ENCODE measurements at places on chromosomes 2 and 18.
A peak's percentile ranks its signal among the peaks of the same experiment; 100 is the strongest.

- DNase-seq: no peak
Observed at GRCh38 chr2:71417300-71418202, 35.8 kb upstream of the DYSF start.

DNA sequence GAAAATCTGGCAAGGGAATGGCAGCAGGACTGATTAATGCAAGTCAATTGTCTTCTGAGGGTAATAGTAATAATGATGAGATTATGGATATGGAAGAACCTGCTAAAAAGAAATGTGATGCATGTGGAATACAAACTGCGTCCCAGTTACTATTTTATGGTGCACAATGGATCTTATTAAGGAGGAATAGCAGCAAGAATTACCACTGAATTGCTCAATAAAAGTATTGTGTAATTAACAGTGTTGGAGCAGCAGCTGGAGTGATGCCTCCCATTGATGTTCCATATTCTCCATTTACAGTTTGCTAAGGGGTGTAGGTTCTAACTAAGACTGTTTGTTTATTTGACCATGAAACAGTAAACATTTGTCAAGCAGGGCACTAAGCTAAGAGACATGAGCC, 167.9 kb downstream of the HRH4 start:
- DNase-seq: no peak

DNA sequence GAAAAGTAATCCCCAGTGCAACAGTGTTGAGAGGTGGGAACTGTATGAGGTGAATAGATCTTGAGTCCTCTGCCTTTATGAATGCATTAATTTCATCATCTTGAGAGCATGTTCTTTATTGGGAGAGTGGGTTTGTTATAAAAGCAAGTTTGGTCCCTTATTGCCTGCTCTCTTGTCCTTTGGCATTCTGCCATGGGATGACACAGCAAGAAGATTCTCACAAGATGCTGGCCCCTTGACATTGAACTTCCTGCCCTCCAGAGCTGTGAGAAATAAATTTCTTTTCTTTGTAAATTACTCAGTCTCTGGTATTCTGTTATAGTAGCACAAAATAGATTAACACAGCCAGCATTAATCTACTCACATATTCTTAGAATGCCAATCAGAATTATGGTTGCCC, 108.6 kb downstream of the EHBP1 start:
- DNase-seq: peak; percentile 17

DNA sequence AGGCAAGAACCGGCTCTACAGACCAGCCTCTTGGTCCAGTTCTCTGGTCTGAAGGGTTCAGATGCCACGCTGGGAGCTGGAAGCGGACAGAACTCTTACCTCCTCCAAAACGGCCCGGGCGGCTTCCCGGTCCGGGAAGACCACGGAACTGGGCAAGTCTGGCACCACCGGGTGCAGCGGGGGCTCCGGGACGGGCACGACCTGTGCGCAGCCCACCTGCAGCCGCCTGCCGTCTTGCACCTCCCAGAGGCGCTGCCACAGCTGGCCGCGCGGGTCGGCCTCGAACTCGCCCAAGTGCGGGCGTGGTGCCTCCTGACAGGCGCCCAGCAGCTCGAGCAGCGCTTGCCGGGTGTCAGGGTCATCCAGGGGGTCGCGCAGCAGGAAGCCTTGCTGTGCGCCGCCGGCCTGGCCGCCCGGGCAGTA, 773 bp downstream of the CMPK2 start:
- no peak for DNase-seq

DNA sequence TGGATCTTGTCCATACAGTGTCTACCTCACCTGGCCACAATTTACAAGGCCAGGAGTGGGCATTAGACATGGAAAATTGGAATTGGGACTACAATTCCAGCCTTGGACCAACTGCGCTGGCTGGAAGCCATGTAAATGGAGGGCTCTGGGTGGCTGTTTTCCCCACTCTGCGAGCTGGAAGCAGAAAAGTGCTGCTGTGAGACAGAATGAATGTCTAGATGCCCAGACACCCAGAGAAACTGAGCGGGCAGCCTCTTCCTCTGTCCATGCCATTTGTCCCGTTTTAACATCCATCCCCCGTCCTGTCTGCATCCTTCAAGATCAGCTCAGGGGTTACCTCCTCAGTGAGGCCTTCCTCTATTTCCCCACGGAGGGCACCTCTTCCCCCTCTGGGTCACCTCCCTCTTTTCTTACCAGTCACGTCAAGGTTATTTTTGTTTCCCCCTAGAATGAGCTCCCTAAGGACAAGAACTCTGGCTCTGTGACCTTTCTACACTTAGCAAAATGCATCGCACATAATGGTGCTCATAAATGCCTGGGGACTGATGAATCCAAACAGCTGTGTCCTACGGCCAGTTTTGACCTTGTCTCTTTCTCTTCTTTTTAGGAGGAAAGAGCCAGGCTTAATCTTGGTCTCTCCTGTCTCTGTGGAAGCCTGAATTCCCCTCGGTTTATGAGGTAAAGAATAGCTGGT, 41.2 kb downstream of the MCFD2 start:
- DNase-seq: no peak

- no peak for DNase-seq
Observed at GRCh38 chr2:163701399-163702195, 34.2 kb downstream of the FIGN start.

GRCh38 chr2:230905448-230906421, 19.3 kb downstream of the GPR55 start:
- DNase-seq: no peak

- DNase-seq: no peak
Observed at GRCh38 chr18:8029061-8029460, 461.9 kb downstream of the PTPRM start.

DNA sequence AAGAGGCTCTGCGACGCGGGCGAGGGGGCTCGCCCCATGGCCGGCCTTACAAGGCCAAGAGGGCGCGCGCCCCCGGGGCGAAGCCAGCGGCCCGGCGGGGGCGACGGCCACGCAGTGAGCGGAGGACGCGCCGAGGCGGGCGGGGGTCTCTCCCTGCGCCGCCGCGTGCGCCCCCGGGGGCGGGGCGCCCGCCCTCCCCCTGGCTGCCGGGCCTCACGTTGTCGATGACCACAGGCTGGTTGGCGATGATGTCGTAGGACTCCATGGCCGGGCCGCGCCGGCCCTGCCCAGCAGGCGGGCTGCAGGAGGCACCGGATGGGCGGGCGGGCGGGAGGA, 250 bp downstream of the ACTR1B start:
- no peak for DNase-seq

- no peak for DNase-seq
Observed at GRCh38 chr2:36567711-36568408, 30.1 kb downstream of the FEZ2 start.

GRCh38 chr18:4193086-4193485, 262.0 kb downstream of the DLGAP1 start:
- DNase-seq: no peak

DNA sequence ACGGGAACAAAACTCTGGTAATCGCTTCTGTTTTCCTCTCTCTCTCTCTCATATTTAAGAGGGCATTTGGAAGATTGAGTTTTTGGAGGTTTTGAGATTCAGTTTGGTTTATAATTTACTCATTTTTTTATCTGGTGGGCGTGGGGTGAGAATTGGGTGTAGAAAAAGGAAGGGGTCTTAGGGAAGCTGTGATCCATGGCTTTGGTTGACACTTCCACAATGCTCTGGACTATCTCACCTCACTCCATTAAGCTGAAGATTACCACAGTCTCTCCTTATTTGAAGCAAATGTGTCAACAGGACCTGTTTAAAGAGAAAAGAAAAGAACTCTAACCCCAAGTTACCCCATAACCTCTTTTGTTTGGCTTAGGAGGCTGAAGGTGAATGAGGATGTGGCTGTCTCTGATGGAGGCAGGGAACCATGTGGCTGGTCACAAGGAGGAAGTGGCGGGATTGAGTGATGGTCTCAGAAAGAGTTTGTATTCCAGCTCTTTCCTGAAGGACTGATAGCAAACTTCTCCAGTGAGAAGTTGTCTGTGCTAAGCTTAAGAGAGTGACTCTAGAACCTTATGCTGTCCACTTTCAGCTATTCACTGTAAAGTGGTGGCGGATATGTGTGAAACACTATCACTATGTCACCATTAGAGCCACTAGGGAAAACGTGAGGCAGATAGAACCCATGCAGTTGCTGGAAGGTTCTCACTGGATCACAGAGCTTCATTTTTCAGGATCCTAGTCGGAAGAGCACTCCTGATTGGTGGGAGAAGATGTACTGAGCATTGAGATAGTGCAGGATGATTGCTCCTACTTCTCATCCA, 934 bp downstream of the ZNF804A start:
- DNase-seq: peak; percentile 81

- no peak for DNase-seq
Observed at GRCh38 chr18:58232668-58233067, 188.6 kb downstream of the NEDD4L start.

GRCh38 chr2:181275643-181276070, 181.5 kb upstream of the ITGA4 start:
- DNase-seq: no peak

GRCh38 chr18:22980394-22980793, 47.3 kb downstream of the RBBP8 start:
- DNase-seq: no peak

DNA sequence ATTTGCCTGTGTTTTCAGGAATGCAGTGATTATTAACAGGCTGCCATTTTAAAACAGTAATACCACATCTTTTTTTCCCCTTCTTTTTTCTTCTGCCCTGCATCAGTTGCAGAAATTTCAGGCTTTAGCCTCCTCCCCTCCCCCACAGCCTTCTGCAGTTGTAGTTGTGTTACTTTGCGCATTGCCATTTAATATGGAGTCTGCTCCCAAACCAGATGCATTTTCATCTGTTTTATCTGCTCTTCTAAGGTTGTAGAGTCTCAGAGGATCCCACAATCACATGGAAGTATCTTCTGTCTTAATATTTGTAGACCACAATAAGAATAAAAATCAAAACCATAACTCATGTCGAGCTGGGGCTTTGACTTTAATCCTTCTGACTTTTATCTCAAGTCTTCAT, 3.8 kb downstream of the ASXL3 start:
- DNase-seq: no peak

DNA sequence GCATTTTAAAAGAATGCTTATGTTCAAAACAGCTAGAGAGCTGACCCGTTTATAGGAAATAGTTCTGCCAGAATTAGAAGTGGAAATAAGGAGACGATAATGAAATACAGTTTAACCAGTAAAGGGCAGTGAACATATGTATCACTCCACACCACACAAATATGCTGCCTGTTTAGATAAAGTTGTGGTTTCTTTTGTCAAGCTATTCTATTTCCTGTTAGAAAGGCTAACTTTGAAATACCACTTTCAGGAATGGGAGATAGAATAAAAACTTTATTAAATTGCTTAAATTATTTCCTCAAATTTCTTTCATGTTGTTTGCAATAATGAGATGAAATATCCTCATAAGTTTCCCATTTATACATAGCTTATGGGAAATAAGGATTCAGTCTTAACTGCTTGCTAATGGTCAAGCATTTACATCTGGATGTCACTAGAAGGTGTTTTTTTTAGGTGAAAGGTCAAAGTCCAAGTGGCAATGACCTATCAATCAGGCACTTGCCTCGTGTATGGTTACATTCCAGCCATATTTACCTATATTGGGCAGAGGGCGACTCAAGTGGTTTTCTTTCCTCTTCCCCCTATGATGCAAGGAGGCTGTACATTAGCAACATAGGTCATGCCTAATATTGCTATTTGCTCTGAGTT, 148.9 kb downstream of the ZEB2 start:
- DNase-seq: no peak

- no peak for DNase-seq
Observed at GRCh38 chr2:39615675-39616074, 50.0 kb upstream of the TMEM178A start.
